ENCODE measurements at places on chromosomes 7 and 10.

DNA sequence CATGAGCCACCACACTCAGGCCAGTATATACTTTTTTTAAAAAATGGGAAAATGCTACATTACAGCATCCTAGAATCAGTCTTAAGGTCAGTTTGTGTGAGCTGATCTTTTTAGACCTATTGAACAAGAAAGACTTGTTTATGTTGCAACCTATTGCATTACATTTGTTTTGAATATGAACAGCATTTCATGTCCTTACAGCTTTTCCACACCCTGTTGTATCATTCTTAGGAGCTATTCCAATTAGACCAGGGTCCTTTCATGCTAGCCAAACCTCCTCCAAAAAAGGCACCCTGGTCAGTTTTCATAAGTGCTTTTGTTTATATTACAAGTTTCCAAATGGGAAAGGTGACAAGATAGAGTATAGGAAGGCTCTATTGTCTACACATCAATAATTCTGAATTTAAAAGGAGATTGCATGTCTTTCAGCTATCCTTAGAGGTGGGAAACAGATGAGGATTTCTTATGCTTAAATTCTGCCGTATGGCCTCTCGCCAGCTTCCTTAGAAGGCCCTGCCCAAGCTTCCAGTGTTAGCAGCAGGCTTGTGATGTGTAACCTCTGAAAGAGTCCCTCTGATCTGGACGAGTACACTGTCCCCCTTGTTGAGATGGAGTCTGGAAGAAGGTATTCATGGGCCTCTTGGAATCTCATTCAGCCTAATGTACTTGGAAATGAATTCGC is 171.9 kb downstream of the OTUD1 start:
- no peak for DNase-seq

DNA sequence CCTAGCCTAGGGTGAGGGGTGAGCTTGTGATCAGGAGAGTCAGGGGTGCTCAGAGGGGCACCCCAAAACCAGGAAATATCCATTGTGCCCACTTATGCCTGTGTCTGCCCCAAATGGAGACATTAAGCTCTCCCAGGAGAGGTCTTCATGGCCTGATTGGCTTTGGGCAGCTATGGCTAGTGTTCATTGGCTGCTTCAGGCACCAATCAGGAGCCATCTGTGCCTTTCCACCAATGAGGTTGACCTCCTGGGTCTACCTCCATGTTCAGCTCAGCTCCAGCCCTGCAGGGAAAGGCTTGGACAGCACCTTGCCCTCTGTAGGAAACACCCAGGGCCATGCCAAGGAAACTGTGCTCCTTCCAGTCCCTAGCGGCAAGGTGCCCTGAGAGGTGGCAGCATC is 23.9 kb upstream of the HSPB1 start:
- DNase-seq: no peak

DNA sequence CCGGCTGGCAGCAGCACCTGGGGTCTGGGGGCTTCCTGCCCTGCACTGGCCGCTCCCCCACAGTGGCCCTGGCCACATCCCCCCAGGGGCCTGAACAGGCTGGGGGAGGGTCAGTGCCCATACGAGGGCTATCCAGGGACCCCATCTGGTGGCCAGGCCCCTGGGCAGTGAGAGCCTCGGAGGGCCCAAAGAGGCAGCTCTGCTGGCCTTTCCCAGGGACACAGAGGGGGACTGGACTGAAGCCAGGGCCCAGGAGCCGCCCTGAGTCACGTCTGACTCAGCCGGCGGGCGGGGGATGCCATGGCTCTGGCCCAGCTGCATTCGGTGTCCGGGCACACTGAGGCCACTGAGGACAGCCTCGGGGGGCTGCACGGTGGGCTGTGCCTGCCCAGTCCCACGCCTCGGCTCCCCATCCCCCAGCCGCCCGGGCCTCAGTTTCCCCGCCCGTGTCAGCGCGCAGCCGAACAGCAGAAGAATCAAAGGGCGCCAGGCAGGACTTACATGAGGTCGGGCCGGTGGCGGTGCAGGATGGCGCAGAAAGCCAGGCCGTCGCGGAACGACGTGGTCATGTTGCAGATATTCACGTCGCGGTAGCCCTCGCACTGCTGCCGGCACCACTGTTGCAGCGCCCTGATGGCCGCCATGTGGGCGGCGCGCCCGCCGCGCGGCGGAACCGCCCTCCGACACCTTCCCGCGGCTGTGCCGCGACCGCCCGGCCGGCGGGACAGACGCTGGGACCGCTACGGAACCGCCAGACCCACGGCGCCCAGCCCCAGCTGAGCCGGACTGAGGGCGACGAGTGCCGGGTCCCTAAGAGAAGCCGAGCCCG is at the start of gene MICALL2:
MICALL2 (minus strand) TSS at position 788 of the 829 bp plus-strand sequence; CDS start at position 644, 144 bp downstream.
- DNase-seq: no peak

DNA sequence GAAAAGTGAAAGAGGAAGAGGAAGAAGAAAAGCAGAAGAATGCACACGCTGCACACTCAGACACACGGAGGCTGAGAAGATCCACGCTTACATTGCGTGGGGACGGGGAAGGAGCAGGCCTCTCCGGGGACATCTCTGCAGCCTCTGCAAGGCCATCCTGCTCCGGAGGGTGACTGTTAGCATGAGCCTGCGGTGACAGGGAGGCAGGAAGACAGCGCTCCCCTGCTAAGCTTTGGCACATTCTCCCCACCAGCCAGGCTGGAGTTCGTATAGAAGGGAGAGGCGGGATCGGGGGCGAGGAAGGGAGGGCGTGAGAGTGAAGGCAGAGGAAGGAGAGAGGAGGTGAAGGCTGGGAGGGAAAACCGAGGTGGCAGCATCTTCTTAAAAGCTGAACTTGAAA is 366.0 kb upstream of the SHH start:
- DNase-seq: no peak

- DNase-seq: no peak
Measured at GRCh38 chr10:77925410-77925794, 1.2 kb downstream of the DLG5 start.

GRCh38 chr10:69486922-69487730 is 35.9 kb downstream of the TSPAN15 start:
- DNase-seq: no peak

DNA sequence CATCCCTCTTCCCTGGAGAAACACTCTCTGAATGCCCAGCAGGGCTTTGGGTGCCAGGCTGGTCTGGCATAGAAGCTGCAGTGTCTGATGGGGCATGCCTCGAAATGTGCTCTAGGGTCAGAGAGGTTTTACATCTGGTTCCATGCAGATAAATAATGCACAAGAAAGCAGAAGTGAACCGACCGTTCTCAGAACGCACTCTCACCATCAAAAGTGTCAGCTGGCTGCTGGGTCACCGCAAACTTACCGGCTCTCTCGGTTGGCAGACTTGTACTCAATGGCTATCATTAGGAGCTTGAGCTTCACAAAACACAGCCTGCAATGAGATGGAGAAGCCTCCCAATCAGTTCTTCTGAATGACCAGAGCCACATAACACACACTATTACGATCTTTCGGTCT is 610.0 kb downstream of the KCNMA1 start:
- DNase-seq: no peak

GRCh38 chr10:93758891-93759410 is 1.2 kb downstream of the LGI1 start:
- DNase-seq: no peak

- no peak for DNase-seq
Measured at GRCh38 chr7:92296880-92297445, 51.2 kb downstream of the ANKIB1 start.

DNA sequence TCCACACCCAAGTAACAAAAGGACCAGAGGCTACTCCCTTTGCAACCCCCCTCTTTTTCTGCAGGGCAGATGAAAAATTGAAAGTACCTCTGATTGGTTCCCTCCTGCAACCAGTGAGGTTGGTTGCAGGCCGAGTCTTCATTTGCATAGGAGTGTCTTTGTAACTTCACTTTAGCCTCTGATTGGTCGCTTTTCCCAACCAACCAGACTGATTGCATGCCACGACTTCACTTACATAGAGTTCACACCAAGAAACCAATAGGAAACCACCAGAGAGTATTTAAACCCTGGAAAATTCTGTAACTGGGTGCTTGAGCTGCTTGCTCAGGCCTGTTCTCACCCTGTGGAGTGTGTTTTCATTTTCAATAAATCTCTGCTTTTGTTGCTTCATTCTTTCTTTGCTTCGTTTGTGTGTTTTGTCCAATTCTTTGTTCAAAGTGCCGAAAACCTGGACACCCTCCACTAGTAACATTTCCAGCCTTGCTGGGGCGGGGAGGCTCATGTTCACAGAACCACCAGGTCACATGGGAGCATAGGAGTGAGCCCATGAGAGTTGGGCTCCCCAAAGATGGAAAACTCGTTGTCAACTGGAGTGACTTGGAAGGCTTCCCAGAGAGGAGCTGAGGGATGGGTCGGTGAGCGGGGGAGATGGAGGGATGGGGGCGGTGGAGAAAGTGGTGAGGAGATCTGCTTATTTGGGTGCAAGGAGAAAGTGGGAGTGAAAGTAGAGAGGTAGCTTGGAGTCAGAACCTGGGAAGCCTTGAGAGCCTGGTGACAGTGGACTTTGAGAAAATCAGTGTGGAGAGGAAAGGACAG is 223.6 kb downstream of the GFRA1 start:
- no peak for DNase-seq

All from BJ (cell line).